AG04449 (cell line): ENCODE measurements at places on chromosomes 11 and 22.

GRCh38 chr11:132658696-132659095 lies 873.6 kb downstream of the OPCML start:
- DNase-seq, result no peak

DNA sequence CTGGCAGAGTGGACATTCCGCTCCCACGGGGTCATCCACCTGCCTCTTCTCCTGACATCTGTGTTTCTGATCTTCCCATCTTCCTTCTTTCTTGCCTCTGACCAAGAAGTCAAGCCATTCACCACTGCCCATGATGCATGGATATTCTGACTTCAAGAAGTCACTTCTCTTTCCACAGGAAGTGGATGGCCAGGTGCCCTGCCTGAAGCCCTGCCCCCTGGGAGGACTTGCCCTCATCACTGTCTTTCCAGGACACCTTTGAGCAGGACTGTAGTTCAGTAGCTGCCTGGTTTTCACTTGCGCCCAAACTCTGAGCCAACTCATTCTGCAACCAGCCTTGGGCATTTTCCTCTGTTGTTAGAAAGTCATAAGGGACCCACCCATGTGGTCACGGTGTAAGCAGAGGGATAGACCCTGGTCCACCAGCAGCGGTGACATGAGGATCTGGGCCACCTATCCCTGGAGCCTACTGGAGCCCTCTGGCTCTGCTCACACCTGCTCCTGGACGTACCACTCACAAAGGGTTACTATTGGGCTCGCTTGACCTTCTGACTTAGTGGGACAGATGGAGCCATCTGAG lies 6.9 kb downstream of the CYTH4 start:
- DNase-seq, result no peak

GRCh38 chr11:2990617-2991451 lies 1.3 kb downstream of the NAP1L4 start:
- DNase-seq, result no peak

- DNase-seq, result no peak
These were observed 309.8 kb upstream of the NCAM1 start for GRCh38 chr11:112651386-112651785.

DNA sequence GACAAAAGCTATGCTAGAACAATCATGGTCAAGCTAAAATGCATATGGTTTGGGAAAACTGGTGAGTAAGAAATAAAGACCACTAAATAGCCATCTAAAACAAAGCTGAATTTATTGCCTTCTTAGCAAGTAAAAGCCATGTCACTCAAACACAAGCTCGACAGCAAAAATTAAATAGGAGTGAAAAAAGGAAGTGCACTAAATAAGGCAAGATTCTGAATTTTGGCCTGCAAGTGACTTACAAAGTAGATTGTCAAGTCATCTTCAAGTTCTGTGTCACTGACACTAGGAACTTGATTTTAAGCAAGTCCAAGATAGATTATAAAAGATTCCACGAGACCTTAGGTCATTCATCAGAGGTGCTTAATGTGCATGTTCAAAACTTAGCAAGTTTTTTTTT lies 27.4 kb downstream of the TUG1 start:
- DNase-seq, result no peak
